ENCODE measurements at places on chromosomes 12 and 14. TPM values are rescaled to one million over a fixed set of nuclear protein-coding genes. Genes with fewer than 3 reads are reported as not detected.

- peak; percentile 88 for DNase-seq
These were observed at the start of gene ANAPC7 for GRCh38 chr12:110403146-110403975. Gene ANAPC7 (minus strand): TSS chr12:110403708. CDS start chr12:110403627, 81 bp downstream.

- DNase-seq: no peak
These were observed 128.0 kb downstream of the KCNA5 start for GRCh38 chr12:5171701-5172100.

GRCh38 chr14:38578278-38578681, 322.4 kb upstream of the CLEC14A start:
- DNase-seq: no peak

- no peak for DNase-seq
These were observed 3.8 kb upstream of the ARHGDIB start for GRCh38 chr12:14965221-14965620.

The MGP gene
- total RNA-seq: 45.4 TPM

DNA sequence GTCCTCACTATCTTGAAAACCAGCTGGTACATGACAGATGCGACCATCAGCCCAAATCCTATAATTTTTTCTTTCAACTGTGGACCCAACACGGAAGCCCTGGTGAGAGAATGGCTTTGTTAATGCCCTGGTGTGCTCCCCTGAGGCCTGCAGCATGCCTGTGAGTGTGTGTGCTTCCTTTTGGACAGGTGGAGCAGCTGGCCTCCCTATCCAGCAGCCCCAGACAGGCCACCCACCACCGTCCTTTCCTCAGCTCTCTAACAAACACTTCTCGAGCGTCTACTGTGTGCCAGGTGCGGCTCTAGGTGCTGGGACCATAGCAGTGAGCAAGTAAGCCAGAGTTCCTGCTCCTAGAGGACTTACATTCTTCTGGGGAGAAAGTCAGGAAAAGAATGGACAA, 78.9 kb upstream of the GZMB start:
- no peak for DNase-seq

- DNase-seq: no peak
These were observed 93.1 kb upstream of the SFSWAP start for GRCh38 chr12:131617596-131618302.

The ASIC1 gene
- total RNA-seq: 0.25 TPM

DNA sequence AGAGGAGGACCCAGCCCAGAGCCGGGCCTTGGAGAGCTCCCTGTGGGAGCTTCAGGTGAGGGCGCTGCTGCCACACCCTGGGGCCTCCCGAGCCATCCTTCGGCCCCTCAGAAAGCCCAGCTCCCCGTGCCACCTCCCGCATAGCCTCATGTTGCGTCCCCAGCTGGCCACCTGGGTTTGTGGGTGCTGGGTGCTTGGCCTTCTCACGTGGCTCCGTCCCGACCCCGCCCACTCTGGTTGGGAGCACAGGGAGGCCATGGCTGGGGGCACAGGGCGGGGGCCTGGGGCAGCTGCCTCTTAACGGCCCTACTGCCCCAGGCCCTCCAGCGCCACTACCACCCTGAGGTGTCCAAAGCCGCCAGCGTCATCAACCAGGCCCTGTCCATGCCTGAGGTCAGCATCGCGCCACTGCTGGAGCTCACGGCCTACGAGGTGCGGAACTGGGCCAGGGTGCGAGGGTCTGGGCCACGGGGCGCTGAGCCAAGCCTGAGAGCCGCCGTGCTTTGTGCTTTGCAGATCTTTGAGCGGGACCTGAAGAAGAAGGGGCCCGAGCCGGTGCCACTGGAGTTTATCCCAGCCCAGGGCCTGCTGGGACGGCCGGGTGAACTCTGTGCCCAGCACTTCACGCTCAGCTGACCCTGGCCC, 7.6 kb downstream of the NOC4L start:
- DNase-seq: no peak
